BJ (cell line): ENCODE measurements at places on chromosomes 3 and 15.

DNA sequence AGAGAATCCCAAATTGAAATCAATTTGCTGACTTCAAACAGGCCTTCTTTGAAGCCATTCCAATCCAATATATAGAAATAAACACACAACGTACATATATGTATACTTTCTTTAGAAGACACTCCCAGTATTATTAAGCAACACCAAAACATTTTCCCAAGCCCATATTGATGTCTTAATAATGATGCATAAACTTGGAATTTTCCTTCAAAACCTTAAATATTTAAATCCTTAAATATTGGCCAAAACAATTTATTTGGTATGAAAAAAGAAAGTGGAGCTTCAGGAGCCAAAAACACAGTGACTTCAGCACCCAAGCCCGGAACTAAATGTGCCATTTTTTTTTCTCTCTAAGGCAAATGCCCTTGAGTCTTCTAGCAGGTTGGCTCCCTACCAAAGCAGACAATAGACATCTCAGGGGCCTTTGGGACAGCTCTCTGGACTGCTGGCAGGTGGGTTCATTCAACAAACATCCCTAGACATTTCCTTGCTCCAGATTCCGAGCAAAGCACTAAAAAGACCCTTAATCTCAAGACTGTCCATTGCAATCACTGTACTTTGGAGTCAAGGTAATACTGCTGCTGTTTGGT lies 384.7 kb downstream of the NTRK3 start:
- DNase-seq, result peak; percentile 31

DNA sequence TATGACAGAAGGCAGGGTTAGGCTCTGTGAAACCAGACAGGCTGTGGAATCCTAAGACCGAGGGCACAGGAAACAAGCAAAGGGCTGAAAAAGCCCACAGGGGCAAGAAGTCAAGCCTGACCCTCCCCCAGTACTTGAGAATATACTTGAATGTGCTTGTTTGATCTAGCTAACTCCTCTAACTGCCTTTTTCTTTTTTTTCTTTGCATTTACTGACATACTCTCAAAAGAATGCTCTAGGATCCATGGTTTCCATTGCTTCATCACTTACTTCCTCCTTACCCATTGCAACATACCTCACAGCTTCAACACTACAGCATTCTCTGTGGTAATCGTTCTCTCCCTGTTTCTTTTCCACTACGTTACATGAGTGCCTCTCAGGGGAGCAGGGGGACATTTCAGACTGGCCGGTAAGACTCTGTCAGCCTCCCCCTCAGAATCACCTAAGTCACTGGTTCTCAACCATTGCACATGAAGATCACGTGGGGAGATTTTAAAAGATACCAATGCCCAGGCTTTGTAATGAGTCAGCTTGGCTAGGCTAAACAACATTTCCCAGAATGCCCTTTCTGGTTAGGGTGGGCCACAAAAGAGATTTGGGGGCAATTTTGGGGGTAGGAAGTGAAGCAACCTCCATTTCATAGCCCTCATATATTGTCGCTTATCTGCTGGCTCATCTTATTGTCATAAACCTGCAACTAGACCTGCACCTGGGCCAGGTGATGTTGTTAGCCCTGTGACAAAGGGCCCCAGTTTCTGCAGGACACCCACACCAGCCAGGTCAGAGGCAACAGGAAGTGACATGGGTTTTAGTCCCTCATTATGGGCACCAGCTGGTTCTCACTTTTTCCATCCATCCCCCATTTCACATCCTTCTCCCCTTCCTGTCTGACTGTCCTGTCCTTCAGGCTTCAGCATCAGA lies 24.6 kb upstream of the RSL24D1 start:
- peak; percentile 77 for DNase-seq

GRCh38 chr3:143809121-143809621 lies 39.1 kb downstream of the SLC9A9 start:
- no peak for DNase-seq

DNA sequence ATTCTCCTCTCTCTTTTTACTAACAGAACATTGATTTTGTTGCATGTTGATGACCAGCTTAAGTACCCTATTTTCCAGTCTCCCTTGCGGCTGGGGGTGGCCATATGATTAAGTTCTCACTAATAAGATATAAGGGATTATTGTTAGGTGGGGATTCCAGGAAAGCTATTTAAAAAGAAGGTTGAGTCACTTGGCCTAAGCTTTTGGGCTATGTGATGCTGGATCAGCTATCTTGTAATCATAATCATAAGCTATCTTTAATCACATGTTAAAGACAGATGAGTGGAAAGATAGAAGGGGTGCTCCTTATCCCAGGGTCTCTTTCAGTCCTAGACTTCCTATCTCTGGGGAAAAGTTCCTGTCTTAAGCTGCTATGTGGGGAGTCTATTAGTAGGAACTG lies 59.9 kb downstream of the CGNL1 start:
- no peak for DNase-seq

DNA sequence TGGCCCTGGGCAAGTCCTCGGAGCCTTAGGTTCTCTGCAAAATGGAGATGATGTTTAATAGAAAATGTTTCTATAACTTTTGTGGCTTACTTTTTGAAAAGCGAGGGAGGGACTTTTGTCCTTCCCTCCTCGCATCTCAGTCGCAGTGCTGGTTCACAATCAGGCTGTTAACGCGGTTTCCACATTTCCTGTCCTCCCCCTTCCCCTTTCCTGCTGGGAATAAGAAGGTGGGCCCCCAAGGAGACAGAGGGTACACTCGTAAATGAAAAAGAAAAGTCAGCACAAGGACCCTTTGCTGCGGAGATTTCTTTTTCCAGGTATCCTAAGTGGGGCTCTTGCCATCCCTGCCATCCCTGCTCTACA lies 29.5 kb downstream of the ARHGAP31 start:
- no peak for DNase-seq

DNA sequence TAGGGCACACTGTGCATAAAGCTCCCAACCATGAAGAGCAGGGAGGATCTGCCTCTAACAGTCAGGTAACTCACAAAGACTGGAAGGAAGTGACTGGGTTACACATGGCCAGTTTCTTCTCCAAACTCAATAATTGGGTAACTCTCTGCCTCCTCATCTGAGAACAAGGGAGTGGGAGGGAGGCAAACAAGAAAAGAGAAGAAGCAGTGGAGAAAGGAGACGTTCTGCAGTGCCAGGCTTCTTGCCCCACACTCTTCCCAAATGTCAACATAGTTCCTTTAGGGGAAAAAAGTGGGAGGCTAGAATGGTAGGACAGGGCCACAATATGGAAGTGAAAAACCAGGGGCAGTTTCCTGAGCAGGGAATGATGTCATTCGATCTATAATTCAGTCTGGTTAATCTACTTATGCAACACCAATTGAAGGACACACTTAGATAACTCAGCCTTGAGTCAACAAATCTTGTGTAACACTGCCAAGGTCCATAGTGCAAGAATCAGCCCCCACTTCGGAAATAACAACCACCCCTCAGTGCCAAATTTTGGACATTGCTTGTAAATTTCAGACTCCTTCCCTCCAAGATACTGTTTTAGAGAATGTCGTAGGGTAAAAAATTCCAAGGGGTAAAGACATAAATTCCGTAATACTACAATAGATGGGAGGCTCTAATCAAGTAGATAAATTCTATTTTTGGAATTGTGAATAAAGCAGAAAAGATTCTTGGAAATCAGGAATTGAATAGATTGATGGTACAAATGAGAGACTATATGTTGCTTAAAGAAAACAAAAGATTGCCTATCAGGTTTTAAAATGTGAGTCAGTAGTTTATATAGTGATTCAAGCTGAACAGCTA lies 143.0 kb downstream of the LPP start:
- peak; percentile 32 for DNase-seq

DNA sequence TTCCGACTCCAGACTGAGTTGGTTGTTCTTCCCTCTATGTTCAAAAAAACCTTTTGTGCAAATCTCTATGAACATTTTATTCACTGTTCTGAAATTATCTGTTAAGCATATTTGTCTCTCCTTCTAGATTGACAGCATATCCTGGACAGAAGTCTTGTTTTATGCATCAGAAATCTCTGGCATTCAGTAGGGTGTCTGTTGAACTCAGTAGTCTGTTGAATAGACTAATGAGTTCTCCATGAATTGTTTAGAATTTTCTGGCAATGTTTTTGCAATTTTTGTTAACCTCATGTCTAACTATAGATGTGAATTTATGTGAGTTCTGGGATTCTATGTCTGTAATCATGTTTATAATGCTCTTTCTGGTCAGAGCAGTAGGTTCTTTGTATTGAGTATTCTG lies 222.5 kb upstream of the KCNMB2 start:
- DNase-seq, result no peak

DNA sequence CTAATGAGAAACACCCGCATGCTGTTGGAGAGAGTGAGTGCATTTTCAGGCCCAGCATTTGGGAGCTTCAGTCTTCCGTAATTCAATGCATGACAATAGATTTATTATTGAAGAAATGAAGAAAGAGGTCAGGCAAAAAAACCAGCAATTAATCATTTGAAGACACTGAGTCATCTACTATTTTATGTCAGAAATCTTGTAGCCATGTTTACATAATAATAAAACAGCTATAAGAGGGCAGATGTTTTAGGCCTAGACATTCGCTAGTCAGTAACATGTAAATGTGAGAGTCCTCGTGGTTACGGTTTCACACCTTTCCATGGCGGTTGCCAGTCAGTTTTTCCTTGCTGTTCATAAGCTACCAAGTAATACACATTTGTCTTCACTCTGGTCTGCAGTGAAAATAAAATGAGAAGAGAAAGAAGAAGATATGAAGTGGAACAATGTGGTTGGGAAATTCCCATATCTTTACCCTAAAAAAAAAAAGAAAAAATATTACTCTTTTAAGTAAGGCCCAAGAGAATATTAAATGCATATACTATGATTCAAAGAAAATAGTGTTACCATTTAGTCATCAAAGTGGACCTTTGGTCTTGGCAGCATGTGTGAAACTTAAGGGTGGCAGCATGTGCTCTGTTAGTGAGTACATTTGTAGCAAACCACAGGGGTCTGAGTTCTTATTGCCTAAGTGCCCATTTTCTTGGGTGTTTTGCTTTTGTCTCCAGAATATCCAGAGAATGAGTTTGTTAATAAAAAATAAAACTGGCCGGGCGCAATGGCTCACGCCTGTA lies 140.5 kb upstream of the TBL1XR1 start:
- no peak for DNase-seq

GRCh38 chr3:81503026-81503425 lies 258.4 kb downstream of the GBE1 start:
- no peak for DNase-seq

DNA sequence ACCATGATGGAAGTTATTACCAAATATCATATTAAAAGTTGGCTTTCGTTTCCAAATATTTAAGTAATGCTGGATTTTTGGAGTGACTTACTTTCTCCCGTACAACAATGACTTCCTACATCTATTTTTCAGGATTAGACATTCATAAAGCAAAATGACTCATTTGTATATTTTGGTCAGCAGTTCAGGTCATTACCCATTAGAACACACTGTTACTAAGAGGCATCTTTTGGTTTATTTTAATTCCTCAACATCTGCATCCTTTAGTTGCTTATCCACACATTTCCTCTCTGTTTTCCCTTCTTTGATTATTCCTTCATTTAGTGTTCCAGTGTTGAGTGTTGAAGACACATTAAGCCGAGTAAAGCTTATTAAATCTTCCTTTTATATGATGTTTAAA lies 348.2 kb downstream of the NAALADL2 start:
- no peak for DNase-seq
